ENCODE measurements at places on chromosomes 4 and X. TPM values are rescaled to one million over a fixed set of nuclear protein-coding genes. Genes with fewer than 3 reads are reported as not detected.

- H3K4me3 ChIP-seq = no peak overlapping the region
- no peaks in the 10 kb centered on the region for H3K4me1 ChIP-seq
- H3K27me3 ChIP-seq = peaks cover 5% of the 10 kb centered on the region
- no peak overlapping the region for H3K27ac ChIP-seq
- no peaks in the 10 kb centered on the region for H3K36me3 ChIP-seq
Observed at GRCh38 chr4:164617426-164617825, 136.5 kb upstream of the SMIM31 start.

GRCh38 chr4:78765432-78766006 is 10.6 kb upstream of the BMP2K start:
- H3K4me1 ChIP-seq = peaks cover 4% of the 10 kb centered on the region
- no peaks in the 10 kb centered on the region for H3K27me3 ChIP-seq
- no peaks in the 10 kb centered on the region for H3K36me3 ChIP-seq
- H3K4me3 ChIP-seq = no peak overlapping the region
- no peak overlapping the region for H3K27ac ChIP-seq

DNA sequence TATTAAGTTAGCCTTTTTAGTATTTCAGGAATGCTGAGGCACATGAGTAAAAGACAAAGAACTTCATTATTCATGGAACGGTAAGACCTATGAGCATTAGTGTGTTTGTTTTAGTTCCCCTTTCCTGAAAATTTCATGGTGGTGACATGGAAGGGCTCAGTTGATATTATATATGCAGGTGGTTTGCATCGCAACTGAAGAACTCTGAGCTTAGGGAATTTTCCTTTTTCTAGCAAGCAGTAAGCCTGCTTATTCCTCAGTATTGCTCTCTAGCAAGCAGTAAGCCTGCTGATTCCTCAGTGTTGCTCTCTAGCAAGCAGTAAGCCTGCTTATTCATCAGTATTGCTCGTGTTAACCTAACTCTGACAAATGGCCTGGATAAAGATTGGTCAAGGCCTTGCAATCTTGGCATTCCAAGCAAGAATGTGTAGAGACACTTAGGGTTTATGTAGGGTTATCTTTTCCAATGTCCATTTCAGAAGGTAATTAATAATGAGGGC is 37.7 kb upstream of the MAGEB18 start:
- H3K27me3 ChIP-seq = no peaks in the 10 kb centered on the region
- H3K36me3 ChIP-seq = no peaks in the 10 kb centered on the region
- no peak overlapping the region for H3K4me3 ChIP-seq
- no peak for DNase-seq

- no peaks in the 10 kb centered on the region for H3K36me3 ChIP-seq
- peak overlapping the region; percentile 80 for H3K27ac ChIP-seq
- no peaks in the 10 kb centered on the region for H3K27me3 ChIP-seq
- DNase-seq = no peak
Observed at GRCh38 chr4:2867758-2868491, 24.3 kb downstream of the ADD1 start.

DNA sequence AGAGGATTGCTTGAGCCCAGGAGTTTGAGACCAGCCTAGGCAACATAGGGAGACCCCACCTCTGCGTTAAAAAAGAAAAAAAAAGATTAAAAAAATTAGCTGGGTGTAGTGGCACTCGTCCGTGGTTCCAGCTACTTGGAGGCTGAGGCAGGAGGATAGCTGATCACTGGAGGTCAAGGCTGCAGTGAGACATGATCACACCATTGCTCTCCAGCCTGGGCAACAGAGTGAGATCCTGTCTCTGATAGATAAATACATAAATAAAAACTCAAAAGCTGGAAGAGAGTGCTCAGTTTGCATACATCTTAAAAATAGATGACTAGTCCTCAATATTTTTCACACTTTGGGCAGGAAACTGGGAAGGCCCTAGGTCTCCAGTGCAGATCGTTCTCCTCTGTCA is 54.1 kb downstream of the TMEM131L start:
- peak overlapping the region; percentile 97 for H3K27ac ChIP-seq
- no peaks in the 10 kb centered on the region for H3K36me3 ChIP-seq
- DNase-seq = no peak
- peak overlapping the region; percentile 89 for H3K4me3 ChIP-seq
- peaks cover 71% of the 10 kb centered on the region for H3K4me1 ChIP-seq

- no peak overlapping the region for H3K27ac ChIP-seq
- no peak for DNase-seq
- H3K4me1 ChIP-seq = peaks cover 10% of the 10 kb centered on the region
- H3K4me3 ChIP-seq = no peak overlapping the region
- peaks cover 77% of the 10 kb centered on the region for H3K27me3 ChIP-seq
- peaks cover 1% of the 10 kb centered on the region for H3K36me3 ChIP-seq
Observed at GRCh38 chr4:16079046-16079445, 4.8 kb downstream of the PROM1 start.

DNA sequence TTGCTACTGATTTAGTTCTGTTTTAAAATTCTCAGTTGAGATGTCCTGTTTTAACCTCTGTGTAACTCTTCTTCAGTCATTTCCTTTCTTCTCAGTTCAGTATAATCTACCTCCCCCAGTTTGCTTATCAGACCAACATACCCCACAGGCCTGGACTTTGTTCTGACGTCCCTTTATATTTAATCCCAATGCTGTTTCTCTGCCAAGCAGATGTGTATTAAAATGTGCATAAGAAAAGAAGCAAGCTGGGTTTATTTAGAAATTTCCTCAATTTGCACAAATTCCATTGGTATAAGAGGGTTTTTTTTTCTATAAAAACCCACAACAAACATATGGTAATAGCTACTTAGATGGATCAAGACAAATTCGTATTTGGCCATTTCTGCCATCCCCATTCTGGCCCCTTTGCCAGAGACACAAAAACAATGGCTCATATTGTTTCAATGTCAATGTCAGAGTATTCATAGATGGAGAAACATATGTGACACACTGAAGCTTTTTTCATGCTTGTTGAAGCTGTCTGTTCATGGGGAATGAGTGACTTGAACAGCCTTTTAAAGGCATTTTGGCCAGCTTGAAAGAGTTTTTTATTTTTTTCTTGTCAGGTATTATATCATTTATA is 24.5 kb downstream of the HCCS start:
- no peaks in the 10 kb centered on the region for H3K36me3 ChIP-seq
- peaks cover 4% of the 10 kb centered on the region for H3K4me1 ChIP-seq
- H3K27ac ChIP-seq = no peak overlapping the region
- no peaks in the 10 kb centered on the region for H3K27me3 ChIP-seq
- no peak for DNase-seq
- no peak overlapping the region for H3K4me3 ChIP-seq

DNA sequence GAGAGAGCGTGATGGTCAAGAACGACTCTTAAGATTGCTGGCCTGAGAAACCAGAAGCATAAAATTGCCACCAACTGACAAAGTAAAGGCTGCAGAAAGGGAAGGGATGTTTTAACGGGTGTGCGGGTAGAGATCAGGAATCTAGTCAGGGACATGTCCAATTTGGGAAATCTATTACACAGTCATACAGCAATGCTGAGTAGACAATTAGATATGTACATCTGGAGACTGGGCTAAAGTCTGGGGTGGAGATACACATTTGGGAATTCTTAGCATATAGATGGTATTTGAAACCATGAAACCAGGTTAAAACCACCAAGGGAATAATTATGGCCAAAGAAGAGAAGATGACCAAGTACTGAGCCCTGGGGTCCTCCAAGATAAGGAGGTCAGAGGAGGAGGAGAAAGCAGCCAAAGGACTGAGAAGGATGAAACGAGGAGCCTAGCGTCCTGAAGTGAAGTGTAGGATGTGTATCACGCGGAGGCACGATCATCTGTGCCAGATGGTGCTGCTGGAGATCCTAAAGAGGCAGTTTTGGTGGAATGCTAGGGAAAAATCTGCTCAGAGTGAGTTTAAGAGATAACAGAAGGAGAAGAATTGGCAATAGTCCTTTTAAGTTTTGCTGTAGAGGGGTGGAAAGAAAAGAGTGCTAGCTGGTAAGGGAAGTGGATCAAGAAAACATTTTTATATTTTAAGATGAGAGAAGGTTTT is 36.5 kb downstream of the SEC24D start:
- DNase-seq = no peak
- H3K27ac ChIP-seq = peak overlapping the region; percentile 72
- no peak overlapping the region for H3K4me3 ChIP-seq
- peaks cover 22% of the 10 kb centered on the region for H3K36me3 ChIP-seq

GRCh38 chr4:2135083-2135482 is 76.0 kb downstream of the NAT8L start:
- peaks cover 10% of the 10 kb centered on the region for H3K4me1 ChIP-seq
- no peak overlapping the region for H3K4me3 ChIP-seq
- peak overlapping the region; percentile 32 for H3K27ac ChIP-seq
- H3K36me3 ChIP-seq = no peaks in the 10 kb centered on the region

DNA sequence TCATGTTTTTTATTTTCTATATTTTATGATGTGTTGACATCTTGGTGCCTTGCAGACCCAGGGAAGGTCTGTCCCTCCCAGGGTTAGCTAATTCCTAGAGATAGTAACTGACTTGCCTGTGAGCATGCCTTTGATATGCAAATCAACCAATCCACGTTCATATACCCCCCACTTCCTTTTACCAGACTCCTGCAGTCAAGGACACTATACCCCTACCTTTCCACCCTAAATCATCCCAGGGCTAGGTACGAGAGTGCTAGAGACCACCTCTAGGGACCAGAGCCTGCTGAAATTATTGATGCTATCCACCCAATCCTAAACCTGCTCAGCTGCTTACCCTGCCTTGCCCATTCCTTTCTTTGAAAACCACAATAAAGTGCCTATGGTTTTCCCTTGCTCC is 7.5 kb upstream of the PHEX start:
- H3K4me1 ChIP-seq = no peaks in the 10 kb centered on the region
- no peak overlapping the region for H3K4me3 ChIP-seq
- H3K27ac ChIP-seq = no peak overlapping the region
- no peaks in the 10 kb centered on the region for H3K27me3 ChIP-seq
- no peaks in the 10 kb centered on the region for H3K36me3 ChIP-seq

Gene SOD3
- total RNA-seq = not detected
